ENCODE measurements at places on chromosomes 4 and X. TPM values are rescaled to one million over a fixed set of nuclear protein-coding genes. Genes with fewer than 3 reads are reported as not detected.
A peak's percentile ranks its signal among the peaks of the same experiment; 100 is the strongest.

DNA sequence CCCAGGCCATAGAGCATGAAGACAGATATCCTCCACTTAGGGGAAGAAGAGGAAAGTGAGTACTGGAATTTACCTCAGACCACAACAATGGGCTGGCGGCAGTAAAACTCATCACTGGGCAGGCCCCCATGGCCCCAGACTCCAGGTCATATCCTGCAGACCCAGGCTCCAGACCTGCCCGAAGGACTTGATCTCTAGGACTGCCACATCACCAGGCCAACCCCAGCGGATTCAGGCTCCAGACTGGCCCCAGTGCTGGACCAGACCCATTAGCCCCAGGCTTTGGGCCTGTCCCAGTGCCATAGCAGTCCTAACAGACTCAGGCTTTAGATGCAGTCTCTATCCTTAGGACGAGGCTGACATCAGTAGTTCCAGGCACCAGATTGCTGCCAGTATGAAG, 190.6 kb downstream of the DLG3 start:
- DNase-seq: no peak

DNA sequence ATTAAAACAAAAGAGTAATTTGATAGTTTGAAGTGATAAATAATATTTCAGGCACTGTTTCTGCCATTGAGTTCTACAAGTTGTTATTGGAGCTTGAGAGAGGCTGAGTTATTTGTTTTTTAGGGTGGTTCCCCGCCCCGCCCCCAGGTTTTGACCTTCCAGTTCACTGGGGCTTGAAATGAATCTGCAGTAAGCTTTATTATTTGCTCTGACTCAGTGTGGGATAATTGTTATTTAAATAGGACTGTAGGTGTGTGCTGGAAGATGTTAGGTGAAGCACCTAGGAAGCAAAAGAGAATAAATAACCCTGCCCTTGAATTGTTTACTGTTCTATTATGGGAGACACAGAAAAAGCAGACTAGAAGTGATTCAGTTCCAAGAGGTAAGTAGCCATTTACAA, 81.2 kb upstream of the KCNIP4 start:
- DNase-seq: no peak

- no peak for DNase-seq
Observed at GRCh38 chr4:185374573-185374972, 21.2 kb downstream of the LRP2BP start.

DNA sequence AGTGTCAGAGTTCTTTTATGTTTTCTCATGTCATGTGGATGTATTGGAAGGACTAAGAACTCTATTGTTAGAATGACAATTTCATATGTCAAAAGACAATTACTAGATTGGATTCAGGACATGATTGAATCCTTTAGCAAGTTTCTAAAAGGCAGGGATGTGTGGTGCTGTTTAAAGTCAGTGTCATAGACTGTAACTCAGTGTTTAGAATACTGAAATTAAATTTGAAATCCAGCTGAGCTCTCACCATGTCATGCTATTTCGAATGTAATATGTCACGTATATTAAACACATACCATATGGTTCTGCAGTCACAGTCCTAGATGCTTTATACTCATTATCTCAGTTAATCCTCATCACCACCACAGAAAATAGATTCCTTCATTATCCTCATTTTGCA, 7.8 kb downstream of the GUCY1B1 start:
- DNase-seq: no peak

DNA sequence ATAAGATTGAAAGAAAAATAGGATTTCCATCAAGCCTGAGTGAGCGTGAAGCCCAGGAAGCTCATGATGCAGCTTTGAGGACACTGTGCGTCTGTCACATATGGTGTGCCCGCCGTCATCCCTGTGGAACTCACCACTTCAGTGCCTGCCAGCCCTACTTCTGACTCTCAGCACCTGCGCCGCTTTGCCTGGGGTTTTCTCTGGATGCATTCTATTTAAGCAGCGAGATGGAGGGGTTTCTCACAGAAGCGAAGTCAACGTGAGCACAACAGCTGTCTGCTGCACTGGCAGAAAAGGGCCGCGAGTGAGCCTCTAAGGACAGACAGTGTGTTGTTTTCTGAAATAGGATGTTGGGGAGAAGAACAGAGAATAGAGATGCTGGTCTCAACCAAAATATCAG, 6.2 kb upstream of the TMEM128 start:
- no peak for DNase-seq

DNA sequence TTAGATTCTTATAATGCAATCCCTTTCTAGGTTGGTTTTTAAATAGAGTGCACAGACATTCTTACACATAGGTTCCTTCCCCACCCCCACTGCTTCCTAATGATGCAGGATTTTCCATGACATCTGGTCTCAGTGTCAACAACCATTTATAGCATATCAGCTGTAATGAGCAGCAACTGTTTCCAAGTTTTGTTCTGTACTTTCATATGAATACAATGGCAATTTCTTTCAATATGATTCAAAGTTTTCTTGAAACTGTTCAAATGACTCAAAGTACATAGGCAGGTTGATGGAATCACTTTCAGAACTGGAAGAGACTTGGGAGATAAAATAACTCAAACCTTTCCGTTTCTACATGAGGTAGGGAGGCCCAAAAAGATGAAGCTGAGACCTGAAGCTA, 220.7 kb downstream of the CAMK2D start:
- DNase-seq: no peak

- no peak for DNase-seq
Observed at GRCh38 chr4:159268607-159269006, 165.7 kb downstream of the RAPGEF2 start.

DNA sequence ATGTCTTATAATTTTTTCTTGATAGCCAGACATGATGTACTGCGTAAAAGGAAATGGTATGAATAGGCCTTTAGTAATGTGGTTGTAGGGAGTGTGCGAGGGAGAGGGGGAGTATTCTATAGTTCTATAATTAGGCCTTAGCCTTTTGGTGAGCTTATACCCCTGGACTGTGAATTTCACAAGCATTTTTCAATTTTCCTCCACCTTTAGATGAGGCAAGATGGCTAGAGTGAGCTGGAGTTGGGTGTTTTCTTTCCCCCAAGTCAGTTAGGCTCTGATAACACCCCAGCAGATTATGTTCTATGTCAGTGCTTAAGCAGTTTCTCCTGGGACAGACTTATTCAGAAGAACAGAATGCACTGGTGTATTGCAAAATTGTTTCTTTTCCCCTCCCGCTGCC, 210.2 kb upstream of the NPY2R start:
- no peak for DNase-seq

GRCh38 chrX:21734175-21734574, 23.7 kb downstream of the SMPX start:
- DNase-seq: no peak

Gene GUCY1B1
- 1.1 TPM for total RNA-seq

Gene GAGE1
- total RNA-seq: not detected

DNA sequence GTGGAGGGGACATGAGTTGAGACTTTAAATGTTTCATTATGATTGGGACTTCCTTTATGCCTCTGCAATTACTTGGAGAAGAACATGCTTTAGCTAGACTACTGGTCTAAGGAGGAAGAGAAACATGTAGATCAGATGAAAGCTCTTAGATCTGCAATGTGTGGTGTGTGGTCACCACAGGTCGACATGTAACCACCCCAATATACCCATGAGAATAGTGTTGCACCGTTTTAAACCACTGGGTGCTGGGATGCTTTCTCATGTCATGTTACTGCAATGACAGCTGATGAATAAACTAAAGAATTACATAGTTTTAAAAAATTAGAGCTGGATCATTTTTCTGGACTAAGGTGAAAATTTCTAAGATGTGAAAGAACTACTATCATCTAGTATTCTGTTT, 1039.7 kb downstream of the RAPGEF2 start:
- no peak for DNase-seq

GRCh38 chr4:10243856-10244255, 127.3 kb upstream of the WDR1 start:
- no peak for DNase-seq

GRCh38 chr4:184267206-184267608, 49.5 kb upstream of the ENPP6 start:
- DNase-seq: no peak

GRCh38 chrX:307261-308111, 11.1 kb downstream of the GTPBP6 start:
- no peak for DNase-seq

DNA sequence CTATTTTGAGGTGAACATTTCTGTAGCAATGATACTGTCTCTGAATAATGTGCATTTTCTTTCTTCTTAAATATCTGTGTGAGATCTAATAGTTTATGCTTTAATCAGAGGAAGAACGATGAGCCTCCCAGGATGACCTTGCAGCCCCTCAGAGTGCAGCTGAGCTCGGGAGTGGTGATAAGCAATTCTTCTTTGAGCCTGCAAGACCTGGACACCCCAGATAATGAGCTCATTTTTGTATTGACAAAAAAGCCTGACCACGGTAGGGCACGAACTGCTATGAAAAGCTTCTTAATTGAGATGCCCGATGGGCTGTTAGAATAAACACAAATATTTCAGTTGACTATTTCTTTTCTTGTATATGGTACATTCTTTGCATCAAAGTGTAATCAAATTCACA, 105.0 kb upstream of the ANXA3 start:
- DNase-seq: no peak

Gene IQCM
- total RNA-seq: 0.52 TPM

DNA sequence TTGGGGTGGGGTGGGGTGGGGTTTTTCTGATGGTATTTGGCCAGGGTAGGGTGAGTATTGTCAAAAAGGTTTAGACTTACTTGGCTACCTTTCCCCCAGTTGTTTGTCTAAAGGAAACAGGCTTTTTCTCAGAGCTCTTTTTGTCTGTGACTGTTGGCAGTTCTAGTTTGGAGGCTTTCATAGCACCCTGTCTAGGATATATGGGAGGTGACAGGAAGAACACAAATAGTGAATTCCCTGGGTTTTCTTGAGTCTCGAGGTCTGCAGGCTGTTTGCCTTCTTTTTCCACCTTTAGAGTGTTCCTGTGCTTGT, 13.5 kb downstream of the RPS6KA3 start:
- no peak for DNase-seq

Gene MTNR1A
- total RNA-seq: not detected

Gene PPP2R2C
- 17.6 TPM for total RNA-seq

GRCh38 chr4:175457956-175458355, 354.1 kb downstream of the GPM6A start:
- no peak for DNase-seq

DNA sequence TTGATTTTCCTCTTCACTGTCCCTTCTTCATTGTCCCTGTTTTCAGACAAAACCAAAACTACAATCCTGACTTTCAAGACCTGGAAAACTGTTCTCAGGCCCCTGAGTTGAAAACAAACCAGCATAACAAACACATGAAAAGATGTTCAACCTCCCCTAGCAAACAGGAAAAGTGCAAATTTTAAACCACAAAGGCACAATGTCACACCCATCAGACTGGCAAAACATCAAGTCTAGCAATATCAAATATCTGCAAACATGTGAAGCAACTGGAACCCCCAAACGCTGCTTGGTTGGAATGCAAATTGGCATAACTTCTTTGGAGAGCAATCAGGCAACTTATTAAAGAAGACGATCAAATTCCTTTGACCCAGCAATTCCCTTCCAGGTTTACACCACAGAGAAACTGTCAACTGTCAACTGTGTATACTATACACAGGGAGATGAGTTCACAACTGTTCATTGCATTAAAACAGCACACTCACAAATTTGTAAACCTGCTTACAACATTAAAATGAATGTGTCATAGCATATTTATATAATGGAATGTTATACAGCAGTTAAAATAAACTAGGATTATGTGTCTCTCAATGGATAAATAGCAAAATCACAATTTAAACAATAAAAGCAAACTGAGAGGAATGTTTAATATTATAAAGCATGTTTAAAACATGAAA, 7.0 kb downstream of the USP46 start:
- DNase-seq: no peak

Gene GPR119
- total RNA-seq: not detected

DNA sequence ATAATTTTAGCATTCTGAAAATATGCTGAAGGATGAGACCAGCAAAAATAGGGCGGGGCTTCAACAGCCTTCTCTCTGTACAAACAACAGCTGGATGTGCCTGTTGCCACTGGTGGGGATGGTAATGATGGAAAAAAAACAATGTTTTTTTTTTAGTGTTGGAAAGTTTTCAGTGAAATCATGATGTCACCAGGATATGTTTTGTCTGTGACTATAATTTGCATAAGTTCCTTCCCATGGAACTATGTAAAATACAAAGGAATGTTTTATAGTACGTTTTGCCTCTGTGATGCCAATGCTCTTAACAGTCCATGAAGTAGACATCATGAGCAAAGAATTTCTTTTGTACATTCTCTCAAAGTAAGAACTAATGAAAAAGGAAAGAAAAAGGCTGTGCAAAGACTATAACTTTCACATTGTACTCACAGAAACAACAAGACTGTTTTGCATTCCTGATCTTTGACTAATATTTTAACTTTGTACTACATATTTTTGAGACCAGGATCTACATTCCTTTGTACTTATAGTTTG, 589.7 kb downstream of the SPRY1 start:
- DNase-seq: no peak

- no peak for DNase-seq
Observed at GRCh38 chr4:54254915-54255246, 25.8 kb downstream of the PDGFRA start.

- no peak for DNase-seq
Observed at GRCh38 chr4:924107-925096, 7.7 kb downstream of the GAK start.

DNA sequence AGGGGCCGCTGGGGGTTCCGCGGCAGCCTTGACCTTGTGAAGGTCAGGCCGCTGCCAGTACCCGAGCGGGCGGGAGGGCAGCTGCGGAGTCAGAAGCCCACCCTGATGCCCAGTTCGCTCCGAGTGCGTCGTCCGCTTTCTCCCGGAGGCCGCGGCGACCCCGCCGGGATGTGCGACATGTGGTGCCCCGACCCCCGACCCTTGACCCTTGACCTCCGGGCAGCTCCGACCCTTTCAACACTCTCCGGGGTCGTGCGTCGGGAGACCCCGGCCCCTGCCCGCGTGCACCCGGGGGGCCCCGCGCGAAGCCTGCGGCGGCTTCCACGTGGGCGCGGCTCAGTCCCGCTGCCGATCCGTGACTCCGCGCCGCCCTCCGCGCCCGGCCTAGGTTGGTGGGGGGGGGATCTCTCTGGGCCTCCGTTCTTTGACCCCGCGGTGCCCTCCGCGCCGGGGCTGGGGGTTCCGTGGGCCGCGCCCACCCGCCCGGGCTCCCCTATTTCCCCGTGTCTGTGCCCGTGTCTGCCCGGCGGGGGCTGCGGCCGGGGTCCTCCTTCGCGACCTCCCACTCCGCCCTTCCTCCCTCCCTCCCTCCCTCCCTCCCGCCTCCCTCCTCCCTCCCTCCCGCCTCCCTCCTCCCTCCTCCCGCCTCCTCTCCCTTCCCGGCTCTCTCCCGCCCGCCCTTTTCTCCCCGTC, 609 bp upstream of the SLC25A6 start:
- peak; percentile 74 for DNase-seq

- DNase-seq: no peak
Observed at GRCh38 chr4:144905286-144905685, 192.7 kb downstream of the ANAPC10 start.

Gene CLNK
- not detected for total RNA-seq

GRCh38 chr4:26937567-26937966, 76.9 kb downstream of the STIM2 start:
- DNase-seq: no peak

- DNase-seq: no peak
Observed at GRCh38 chrX:110657073-110657472, 138.5 kb downstream of the CHRDL1 start.

GRCh38 chr4:42466273-42466844, 69.1 kb downstream of the SHISA3 start:
- no peak for DNase-seq

Gene CXCL9
- total RNA-seq: not detected

Gene PRRG1
- total RNA-seq: 23.1 TPM

GRCh38 chrX:1072637-1073377, 139.6 kb downstream of the CRLF2 start:
- DNase-seq: no peak

- no peak for DNase-seq
Observed at GRCh38 chrX:155967653-155968325, 29.7 kb upstream of the IL9R start.

Data from NCI-H460 (cell line).